ENCODE measurements at places on chromosomes 3 and 15. TPM values are rescaled to one million over a fixed set of nuclear protein-coding genes. Genes with fewer than 3 reads are reported as not detected.

GRCh38 chr3:119647843-119648575, 12.4 kb downstream of the POPDC2 start:
- no peaks in the 10 kb centered on the region for H3K27me3 ChIP-seq
- no peaks in the 10 kb centered on the region for H3K36me3 ChIP-seq
- peaks cover 36% of the 10 kb centered on the region for H3K4me1 ChIP-seq
- peak overlapping the region; percentile 32 for H3K27ac ChIP-seq
- DNase-seq: no peak

- no peaks in the 10 kb centered on the region for H3K4me1 ChIP-seq
- DNase-seq: peak; percentile 90
- H3K27me3 ChIP-seq: peaks cover 29% of the 10 kb centered on the region
- H3K27ac ChIP-seq: no peak overlapping the region
- H3K36me3 ChIP-seq: no peaks in the 10 kb centered on the region
- no peak overlapping the region for H3K4me3 ChIP-seq
Observed at GRCh38 chr3:10753964-10754363, 62.1 kb upstream of the SLC6A11 start.

KNG1 gene
- total RNA-seq: not detected

- no peak overlapping the region for H3K27ac ChIP-seq
- H3K36me3 ChIP-seq: no peaks in the 10 kb centered on the region
- DNase-seq: no peak
- H3K4me3 ChIP-seq: no peak overlapping the region
- H3K27me3 ChIP-seq: no peaks in the 10 kb centered on the region
- H3K4me1 ChIP-seq: peaks cover 6% of the 10 kb centered on the region
Observed at GRCh38 chr3:13002398-13003124, 70.7 kb downstream of the IQSEC1 start.

DLL4 gene
- total RNA-seq: 0.31 TPM

DNA sequence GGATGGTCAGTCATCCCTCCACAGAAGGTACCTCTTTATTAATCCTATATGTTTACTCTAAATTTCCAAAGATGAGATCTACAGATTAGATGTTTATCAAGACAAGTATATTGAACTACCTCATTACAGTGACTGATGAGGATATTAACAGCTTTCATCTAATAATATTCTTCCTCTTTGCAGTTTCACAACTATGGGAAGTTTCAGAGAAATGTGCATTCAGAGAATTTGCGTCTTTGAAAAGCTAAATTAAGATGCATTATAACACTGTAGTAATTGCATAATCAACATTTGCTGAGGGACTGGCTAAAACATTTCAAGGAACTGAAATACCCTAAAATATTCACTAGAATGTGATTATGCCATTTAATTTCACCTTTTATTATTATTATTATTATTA, 46.7 kb downstream of the MCF2L2 start:
- no peaks in the 10 kb centered on the region for H3K36me3 ChIP-seq
- DNase-seq: no peak
- no peak overlapping the region for H3K27ac ChIP-seq
- H3K4me3 ChIP-seq: no peak overlapping the region
- peaks cover 5% of the 10 kb centered on the region for H3K4me1 ChIP-seq
- H3K27me3 ChIP-seq: no peaks in the 10 kb centered on the region

- H3K36me3 ChIP-seq: peaks cover 11% of the 10 kb centered on the region
- peaks cover 43% of the 10 kb centered on the region for H3K4me1 ChIP-seq
- no peaks in the 10 kb centered on the region for H3K27me3 ChIP-seq
- DNase-seq: no peak
Observed at GRCh38 chr3:78697426-78697825, 1070.4 kb downstream of the ROBO1 start.

GRCh38 chr3:179082416-179082815, 10.8 kb upstream of the ZMAT3 start:
- H3K4me3 ChIP-seq: no peak overlapping the region
- H3K27ac ChIP-seq: no peak overlapping the region
- no peaks in the 10 kb centered on the region for H3K36me3 ChIP-seq
- no peak for DNase-seq

GPR149 gene
- total RNA-seq: not detected

DNA sequence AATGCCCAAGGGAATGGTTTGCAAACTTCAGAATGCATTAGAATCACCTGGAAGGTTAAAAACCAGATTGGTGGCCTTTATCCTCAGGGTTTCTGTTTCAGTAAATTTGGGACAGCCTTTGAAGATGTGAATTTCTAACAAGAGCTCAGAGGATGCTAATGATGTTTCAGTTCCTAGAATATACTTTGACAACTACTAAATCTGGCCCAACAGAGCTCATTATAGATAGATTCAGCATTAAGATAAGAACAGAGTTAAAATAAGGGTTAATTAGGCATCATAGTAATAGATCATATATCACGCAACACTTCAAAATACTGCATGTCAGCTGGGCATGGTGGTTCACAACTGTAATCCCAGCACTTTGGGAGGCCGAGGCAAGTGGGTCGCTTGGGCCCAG, 9.3 kb upstream of the KPNA4 start:
- no peaks in the 10 kb centered on the region for H3K36me3 ChIP-seq
- no peak overlapping the region for H3K4me3 ChIP-seq
- H3K4me1 ChIP-seq: no peaks in the 10 kb centered on the region
- DNase-seq: no peak

ZNF710 gene
- 30.4 TPM for total RNA-seq

GRCh38 chr3:161314836-161315395, 56.4 kb downstream of the SPTSSB start:
- no peak overlapping the region for H3K4me3 ChIP-seq
- no peak overlapping the region for H3K27ac ChIP-seq
- no peak for DNase-seq
- H3K4me1 ChIP-seq: no peaks in the 10 kb centered on the region

- no peaks in the 10 kb centered on the region for H3K36me3 ChIP-seq
- H3K27ac ChIP-seq: no peak overlapping the region
- no peak overlapping the region for H3K4me3 ChIP-seq
Observed at GRCh38 chr3:191753196-191753595, 292.2 kb downstream of the PYDC2 start.

- no peak overlapping the region for H3K4me3 ChIP-seq
- no peaks in the 10 kb centered on the region for H3K36me3 ChIP-seq
- H3K4me1 ChIP-seq: peaks cover 29% of the 10 kb centered on the region
Observed at GRCh38 chr15:71107501-71107815, 7.8 kb upstream of the THSD4 start.

SERPINI1 gene
- total RNA-seq: 6.1 TPM

- H3K36me3 ChIP-seq: peaks cover 6% of the 10 kb centered on the region
- no peak for DNase-seq
- no peak overlapping the region for H3K4me3 ChIP-seq
- H3K27ac ChIP-seq: peak overlapping the region; percentile 64
- H3K4me1 ChIP-seq: peaks cover 49% of the 10 kb centered on the region
- H3K27me3 ChIP-seq: no peaks in the 10 kb centered on the region
Observed at GRCh38 chr3:71008350-71008935, 575.1 kb downstream of the FOXP1 start.

DNA sequence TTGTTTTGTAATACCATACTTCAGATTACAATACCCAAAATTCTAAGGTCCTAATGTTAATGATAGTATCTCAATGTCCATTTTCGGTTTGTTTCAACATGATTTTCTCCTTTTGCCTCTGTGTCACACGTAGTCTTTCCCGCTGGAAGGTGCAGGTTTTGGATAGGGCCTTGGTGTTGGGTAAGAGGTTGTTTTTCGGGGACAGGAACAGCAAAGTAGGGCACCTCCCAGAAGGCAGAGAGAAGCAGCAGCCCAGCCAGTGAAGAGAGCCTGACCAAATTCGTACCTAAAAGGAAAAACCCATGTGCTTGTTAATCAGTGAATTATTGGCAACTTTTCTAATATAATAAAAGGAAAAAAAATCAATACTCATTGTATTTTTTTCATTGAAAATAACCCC, 14.1 kb downstream of the CLDN1 start:
- no peaks in the 10 kb centered on the region for H3K36me3 ChIP-seq
- peaks cover 4% of the 10 kb centered on the region for H3K4me1 ChIP-seq
- no peak overlapping the region for H3K27ac ChIP-seq
- H3K4me3 ChIP-seq: no peak overlapping the region
- no peaks in the 10 kb centered on the region for H3K27me3 ChIP-seq

POPDC2 gene
- total RNA-seq: 3.4 TPM

GRCh38 chr15:97903971-97904572, 56.4 kb upstream of the ARRDC4 start:
- no peaks in the 10 kb centered on the region for H3K4me1 ChIP-seq
- H3K4me3 ChIP-seq: no peak overlapping the region
- H3K27ac ChIP-seq: no peak overlapping the region
- DNase-seq: peak; percentile 83
- H3K27me3 ChIP-seq: peaks cover 50% of the 10 kb centered on the region

SEMA7A gene
- 4.6 TPM for total RNA-seq

- H3K27ac ChIP-seq: no peak overlapping the region
- no peak overlapping the region for H3K4me3 ChIP-seq
- no peaks in the 10 kb centered on the region for H3K4me1 ChIP-seq
- H3K27me3 ChIP-seq: peaks cover 5% of the 10 kb centered on the region
Observed at GRCh38 chr3:66723231-66723630, 222.4 kb upstream of the LRIG1 start.

- H3K4me1 ChIP-seq: peaks cover 2% of the 10 kb centered on the region
- no peak for DNase-seq
- no peak overlapping the region for H3K27ac ChIP-seq
- H3K27me3 ChIP-seq: peaks cover 3% of the 10 kb centered on the region
Observed at GRCh38 chr15:66941791-66942190, 123.6 kb upstream of the SMAD3 start.

- peaks cover 4% of the 10 kb centered on the region for H3K36me3 ChIP-seq
- no peak for DNase-seq
- H3K27me3 ChIP-seq: no peaks in the 10 kb centered on the region
- H3K27ac ChIP-seq: no peak overlapping the region
Observed at GRCh38 chr3:99891610-99892285, 74.1 kb downstream of the CMSS1 start.

DNA sequence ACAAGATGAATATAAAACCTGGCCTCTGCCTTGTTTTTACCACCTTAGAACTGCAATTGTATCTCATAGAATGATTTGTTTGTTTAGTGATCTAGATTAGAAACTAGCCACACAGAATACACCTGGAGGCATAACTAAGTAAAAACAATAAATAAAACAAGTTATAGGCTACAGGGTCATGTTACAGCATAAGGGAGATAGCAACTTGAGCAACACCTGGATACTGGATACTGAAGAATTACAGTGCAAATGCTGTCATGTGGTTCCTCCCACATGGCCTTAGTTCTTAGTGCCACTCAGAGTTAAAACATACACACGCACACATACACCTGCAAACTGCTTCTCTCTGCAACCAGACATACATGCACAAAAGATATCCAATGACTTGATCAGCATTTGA, 563.4 kb upstream of the DPPA4 start:
- H3K27ac ChIP-seq: no peak overlapping the region
- peaks cover 12% of the 10 kb centered on the region for H3K4me1 ChIP-seq
- H3K27me3 ChIP-seq: no peaks in the 10 kb centered on the region
- peaks cover 2% of the 10 kb centered on the region for H3K36me3 ChIP-seq
- no peak overlapping the region for H3K4me3 ChIP-seq

GRCh38 chr3:19739504-19739903, 194.5 kb downstream of the EFHB start:
- H3K4me1 ChIP-seq: no peaks in the 10 kb centered on the region
- no peaks in the 10 kb centered on the region for H3K27me3 ChIP-seq
- H3K36me3 ChIP-seq: no peaks in the 10 kb centered on the region
- H3K27ac ChIP-seq: no peak overlapping the region
- H3K4me3 ChIP-seq: no peak overlapping the region

GRCh38 chr3:48747706-48748105, 30.7 kb upstream of the IP6K2 start:
- no peaks in the 10 kb centered on the region for H3K27me3 ChIP-seq
- H3K4me3 ChIP-seq: no peak overlapping the region
- DNase-seq: no peak
- H3K27ac ChIP-seq: no peak overlapping the region

DNA sequence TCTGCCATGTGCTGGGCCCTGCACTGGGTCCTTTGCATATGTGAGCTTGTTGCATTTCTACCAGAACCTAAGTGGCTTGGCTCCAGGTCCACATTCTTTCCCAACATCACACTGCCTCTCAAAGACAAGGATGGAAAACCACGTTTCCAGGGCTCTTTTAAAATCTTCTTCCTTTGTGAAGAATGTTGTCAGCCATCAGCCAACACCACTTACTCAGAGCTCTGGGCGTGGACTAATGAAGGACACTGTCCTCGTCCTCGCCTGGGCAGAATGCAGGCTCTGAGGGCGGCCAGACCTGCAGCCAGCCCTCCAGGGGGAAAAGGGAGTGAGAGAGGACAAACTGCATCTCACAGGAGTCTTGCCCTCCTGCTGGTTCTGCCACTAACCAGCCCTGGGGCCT, 49.7 kb downstream of the MAGEF1 start:
- H3K27me3 ChIP-seq: no peaks in the 10 kb centered on the region
- DNase-seq: no peak
- peaks cover 43% of the 10 kb centered on the region for H3K4me1 ChIP-seq
- H3K27ac ChIP-seq: peak overlapping the region; percentile 12

GRCh38 chr3:150174179-150174578, 203.5 kb upstream of the PFN2 start:
- H3K27ac ChIP-seq: no peak overlapping the region
- H3K4me1 ChIP-seq: peaks cover 16% of the 10 kb centered on the region
- H3K4me3 ChIP-seq: no peak overlapping the region

FETUB gene
- not detected for total RNA-seq

GRCh38 chr15:59169251-59169708, 37.4 kb upstream of the LDHAL6B start:
- H3K27me3 ChIP-seq: no peaks in the 10 kb centered on the region
- peaks cover 12% of the 10 kb centered on the region for H3K4me1 ChIP-seq
- no peak overlapping the region for H3K4me3 ChIP-seq
- DNase-seq: no peak

GRCh38 chr15:90099868-90100831, 2.1 kb downstream of the IDH2 start:
- DNase-seq: no peak
- H3K36me3 ChIP-seq: peaks cover 2% of the 10 kb centered on the region

MYZAP gene
- total RNA-seq: 3.8 TPM

DNA sequence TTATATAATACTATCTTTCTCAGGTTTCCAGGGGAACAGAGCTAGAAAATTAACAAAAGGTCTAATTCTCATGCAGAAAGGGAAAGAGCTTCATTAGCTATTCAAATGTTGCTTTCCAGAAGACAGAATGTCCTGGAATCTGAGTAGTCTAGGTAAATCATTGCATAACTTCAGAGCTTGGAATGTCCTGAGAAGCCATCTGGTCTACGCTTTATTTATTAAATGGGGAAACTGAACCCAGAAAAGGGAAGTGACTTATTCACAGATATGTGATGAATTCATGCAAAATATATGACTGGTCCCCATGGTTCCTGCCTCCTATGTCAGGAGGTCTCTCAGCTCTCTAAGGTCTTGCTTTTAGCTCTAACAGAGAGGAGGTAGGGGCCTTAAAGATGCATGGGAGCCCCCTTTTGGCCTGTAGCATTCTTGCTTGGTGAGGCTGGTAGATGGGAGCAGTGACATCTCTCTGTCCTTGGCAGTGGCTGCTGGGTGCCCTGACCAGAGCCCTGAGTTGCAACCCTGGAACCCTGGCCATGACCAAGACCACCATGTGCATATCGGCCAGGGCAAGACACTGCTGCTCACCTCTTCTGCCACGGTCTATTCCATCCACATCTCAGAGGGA, 99.2 kb downstream of the CEMIP start:
- no peaks in the 10 kb centered on the region for H3K36me3 ChIP-seq
- no peak overlapping the region for H3K27ac ChIP-seq
- DNase-seq: no peak
- H3K4me1 ChIP-seq: no peaks in the 10 kb centered on the region
- peaks cover 7% of the 10 kb centered on the region for H3K27me3 ChIP-seq

- H3K4me3 ChIP-seq: no peak overlapping the region
- no peak for DNase-seq
- peak overlapping the region; percentile 47 for H3K27ac ChIP-seq
Observed at GRCh38 chr3:26104851-26105251, 315.0 kb downstream of the OXSM start.

APH1B gene
- 21.9 TPM for total RNA-seq

CCDC39 gene
- total RNA-seq: not detected

All from mesothelial cell of epicardium (in vitro differentiated cells).